ENCODE measurements at places on chromosomes 12 and 14.
A peak's percentile ranks its signal among the peaks of the same experiment; 100 is the strongest.

DNA sequence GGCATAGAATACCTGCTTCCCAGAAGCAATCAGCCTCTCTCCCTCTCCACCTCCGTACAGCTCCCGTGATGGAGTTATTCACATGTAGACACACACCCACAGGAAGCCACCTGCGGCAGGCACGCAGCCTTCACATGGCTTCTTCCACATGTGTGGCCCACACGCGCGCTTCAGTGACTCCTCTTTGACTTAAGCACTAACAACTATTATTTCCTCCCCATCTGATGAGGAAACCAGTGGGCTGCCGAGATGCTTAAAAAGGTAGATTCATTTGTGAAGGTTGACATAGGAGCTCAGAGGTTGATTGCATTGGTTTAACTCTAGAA is 69.3 kb downstream of the PRMT8 start:
- no peak for DNase-seq

DNA sequence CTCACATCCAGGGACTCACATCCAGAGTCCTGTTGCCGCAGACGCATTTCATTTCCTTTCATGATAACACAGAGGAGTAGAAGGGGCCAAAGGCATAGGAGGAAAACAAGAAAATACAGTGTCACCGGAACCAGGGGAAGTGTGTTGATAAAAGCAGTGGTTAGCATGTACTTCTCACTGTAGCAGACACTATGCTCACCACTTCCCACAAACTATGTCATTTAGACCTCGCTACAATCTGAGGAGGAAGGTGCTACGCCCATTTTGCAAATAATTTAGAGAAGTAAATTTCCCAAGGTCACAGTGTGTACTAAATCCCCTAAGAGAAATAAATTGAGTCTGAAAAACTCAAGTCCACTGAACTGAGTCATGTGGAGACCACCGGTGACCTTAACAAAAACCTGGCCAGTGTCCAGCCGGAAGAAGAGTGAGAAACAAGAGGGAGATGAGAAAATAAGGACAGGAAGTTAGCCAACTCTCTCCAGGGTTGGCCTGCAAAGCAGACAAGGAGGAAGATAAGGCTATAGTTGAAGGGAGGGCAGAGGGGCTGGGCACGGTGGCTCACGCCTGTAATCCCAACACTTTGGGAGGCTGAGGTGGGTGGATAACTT is 25.8 kb upstream of the TMCC3 start:
- no peak for DNase-seq

DNA sequence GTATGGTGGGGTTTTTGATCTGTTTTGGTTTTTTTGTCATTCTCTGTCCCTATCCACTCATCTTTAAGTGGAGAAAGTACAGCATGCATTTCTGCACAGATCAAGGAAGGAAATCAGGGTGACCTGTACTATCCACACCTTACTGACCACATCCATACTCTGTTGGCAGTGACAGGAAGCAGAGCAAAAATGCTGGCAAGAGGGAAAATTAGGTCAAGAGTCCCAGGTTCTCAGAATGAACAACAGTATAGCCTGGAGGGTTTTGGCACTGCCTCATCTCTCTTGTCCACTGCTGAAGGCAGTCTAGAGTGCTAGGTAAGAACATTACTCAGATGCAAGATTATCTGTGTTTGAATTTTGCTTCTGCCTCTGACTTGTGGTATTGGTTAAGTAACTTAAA is 70.7 kb downstream of the TAOK3 start:
- DNase-seq = no peak

DNA sequence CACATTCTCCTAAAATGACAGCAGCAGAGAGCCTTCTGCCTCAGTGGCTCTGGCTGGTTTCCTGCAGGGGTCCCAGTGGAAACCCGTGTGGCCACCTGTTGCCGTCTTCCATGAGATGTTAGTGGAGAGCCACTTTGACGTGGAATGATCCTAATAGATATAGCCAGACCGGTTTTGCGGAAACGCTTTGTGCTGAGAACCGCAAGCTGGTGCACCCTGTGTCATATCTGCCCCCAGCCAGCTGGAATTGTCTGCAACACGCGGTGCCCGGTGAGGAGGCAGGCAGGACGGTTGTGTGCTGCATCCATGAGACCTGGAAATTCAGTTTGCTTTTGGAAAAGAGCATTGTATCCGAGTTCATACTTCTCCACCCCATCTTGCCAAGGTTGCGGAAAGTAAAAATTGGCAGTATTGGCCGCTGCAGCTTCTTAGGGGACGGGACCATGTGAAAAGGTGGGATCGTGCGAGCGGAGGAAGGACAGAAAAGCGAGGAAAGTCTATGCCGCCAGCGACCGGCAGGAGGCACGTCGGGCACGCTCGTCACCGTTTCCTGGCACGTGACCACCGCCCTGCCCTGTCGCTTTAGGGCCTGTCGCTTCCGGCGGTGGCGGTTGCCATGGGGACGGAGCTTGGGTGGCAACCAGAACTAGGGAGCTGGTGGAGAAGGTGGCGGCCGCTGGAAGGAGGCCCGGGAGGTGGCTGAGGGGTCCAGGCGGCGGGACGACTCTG is at the start of gene CFAP251:
TSS of gene CFAP251 (plus strand) at position 643 of the 729 bp plus-strand sequence. CDS start 2,714 bp downstream, outside the sequence.
- DNase-seq = peak; percentile 96

- no peak for DNase-seq
Observed at GRCh38 chr12:114936148-114937079, 252.4 kb upstream of the TBX3 start.

GRCh38 chr14:105100910-105101309 is 35.7 kb upstream of the GPR132 start:
- DNase-seq = no peak

- no peak for DNase-seq
Observed at GRCh38 chr12:66140731-66141130, 10.2 kb upstream of the LLPH start.

- no peak for DNase-seq
Observed at GRCh38 chr14:62470935-62471334, 574.3 kb downstream of the KCNH5 start.

GRCh38 chr12:96502477-96502876 is 13.1 kb downstream of the CFAP54 start:
- DNase-seq = peak; percentile 16

- no peak for DNase-seq
Observed at GRCh38 chr14:68822132-68822651, 29.3 kb upstream of the ZFP36L1 start.

Data from activated naive CD8-positive, alpha-beta T cell treated with anti-CD3 and anti-CD28 coated beads, Interleukin-2, amount 50 U/mL, for 24 hours (primary cell).